ENCODE measurements at places on chromosomes 5 and 9. TPM values are rescaled to one million over a fixed set of nuclear protein-coding genes. Genes with fewer than 3 reads are reported as not detected.

Gene IFNA13
- not detected for total RNA-seq

Gene PALM2AKAP2
- 26.6 TPM for total RNA-seq

Gene EIF4E1B
- not detected for total RNA-seq

Gene FOXD4L5
- not detected for total RNA-seq

Gene PFN3
- not detected for total RNA-seq

Gene SLC1A3
- total RNA-seq = 25.3 TPM

Gene FAT2
- under 0.01 TPM for total RNA-seq

Gene NPR2
- 8.2 TPM for total RNA-seq

Gene TAF9
- total RNA-seq = 60.5 TPM

Gene SMIM15
- total RNA-seq = 26.6 TPM

Gene PCDHGA3
- 0.48 TPM for total RNA-seq

Gene CDKN2B-AS1
- 2.7 TPM for total RNA-seq

Gene SYK
- total RNA-seq = not detected

Gene DNLZ
- total RNA-seq = 34.0 TPM

Gene MYOZ3
- 0.40 TPM for total RNA-seq

Gene SURF1
- total RNA-seq = 27.8 TPM

Gene SLC31A2
- 62.3 TPM for total RNA-seq

Gene FCN2
- total RNA-seq = not detected
